ENCODE measurements at places on chromosomes 2 and 18. TPM values are rescaled to one million over a fixed set of nuclear protein-coding genes. Genes with fewer than 3 reads are reported as not detected.

MSH6 gene
- total RNA-seq = 82.5 TPM

GALR1 gene
- not detected for total RNA-seq

CSRNP3 gene
- 3.4 TPM for total RNA-seq

NXPH2 gene
- not detected for total RNA-seq

RIT2 gene
- total RNA-seq = not detected

HDHD2 gene
- total RNA-seq = 24.3 TPM

FSIP2 gene
- total RNA-seq = 1.6 TPM

MALT1 gene
- total RNA-seq = 56.1 TPM

TRIM43B gene
- not detected for total RNA-seq

SCN7A gene
- under 0.01 TPM for total RNA-seq

Data from fibroblast of the aortic adventitia (primary cell).